ENCODE measurements at places on chromosomes 2 and 18. TPM values are rescaled to one million over a fixed set of nuclear protein-coding genes. Genes with fewer than 3 reads are reported as not detected.

Gene MYO7B
- polyA plus RNA-seq, result 0.16 TPM

Gene AP1S3
- polyA plus RNA-seq, result 6.6 TPM

Gene GULP1
- 4.9 TPM for polyA plus RNA-seq

Gene SH2D6
- polyA plus RNA-seq, result not detected

Gene TSPYL6
- polyA plus RNA-seq, result not detected

Gene ATP8B1
- not detected for polyA plus RNA-seq

Gene SKA1
- 0.97 TPM for polyA plus RNA-seq

Gene PROM2
- 2.2 TPM for polyA plus RNA-seq

Gene APCDD1
- polyA plus RNA-seq, result 1.1 TPM

Gene DSG2
- polyA plus RNA-seq, result 0.94 TPM

Gene CNOT9
- polyA plus RNA-seq, result 72.1 TPM

Gene SCG2
- 30.5 TPM for polyA plus RNA-seq

Gene IL1F10
- not detected for polyA plus RNA-seq

Gene IL36G
- polyA plus RNA-seq, result not detected

Gene DQX1
- polyA plus RNA-seq, result 0.78 TPM

Gene PPP1CB
- 239 TPM for polyA plus RNA-seq

Gene IL1RL1
- polyA plus RNA-seq, result not detected

Gene OTOS
- not detected for polyA plus RNA-seq

Gene TMEM200C
- 8.2 TPM for polyA plus RNA-seq

Gene IL37
- polyA plus RNA-seq, result not detected

Gene SOWAHC
- 5.8 TPM for polyA plus RNA-seq

Gene FBLN7
- 0.50 TPM for polyA plus RNA-seq

Gene ARL6IP6
- 46.0 TPM for polyA plus RNA-seq

Gene RND3
- polyA plus RNA-seq, result 143 TPM

Gene SERPINB3
- polyA plus RNA-seq, result not detected

Gene FAP
- 0.16 TPM for polyA plus RNA-seq

Gene SRD5A2
- polyA plus RNA-seq, result 0.11 TPM

Gene CLEC4F
- not detected for polyA plus RNA-seq

Gene IL36A
- polyA plus RNA-seq, result not detected

Gene MAPRE3
- 87.1 TPM for polyA plus RNA-seq

Gene TMEM185B
- 5.7 TPM for polyA plus RNA-seq

Gene GALNT13
- 10.9 TPM for polyA plus RNA-seq

Gene PROC
- polyA plus RNA-seq, result 0.33 TPM

Gene CCDC178
- not detected for polyA plus RNA-seq

Gene CPS1
- polyA plus RNA-seq, result 0.25 TPM

Gene B4GALT6
- 17.8 TPM for polyA plus RNA-seq

Gene KLHL14
- 0.33 TPM for polyA plus RNA-seq

Gene CACNB4
- 29.0 TPM for polyA plus RNA-seq

Gene RAPH1
- polyA plus RNA-seq, result 13.9 TPM

Gene CHST10
- polyA plus RNA-seq, result 76.1 TPM

Gene RAB12
- polyA plus RNA-seq, result 102 TPM

Gene MYOM1
- 1.7 TPM for polyA plus RNA-seq

Gene DBI
- polyA plus RNA-seq, result 110 TPM

Gene MFF
- 175 TPM for polyA plus RNA-seq

Gene CDH20
- polyA plus RNA-seq, result 1.7 TPM

Measured in neural cell (in vitro differentiated cells).